MM.1S (cell line): ENCODE measurements at places on chromosomes 4 and X.

- no peak for DNase-seq
Measured at GRCh38 chrX:72031634-72032033, 100.1 kb downstream of the RTL5 start.

DNA sequence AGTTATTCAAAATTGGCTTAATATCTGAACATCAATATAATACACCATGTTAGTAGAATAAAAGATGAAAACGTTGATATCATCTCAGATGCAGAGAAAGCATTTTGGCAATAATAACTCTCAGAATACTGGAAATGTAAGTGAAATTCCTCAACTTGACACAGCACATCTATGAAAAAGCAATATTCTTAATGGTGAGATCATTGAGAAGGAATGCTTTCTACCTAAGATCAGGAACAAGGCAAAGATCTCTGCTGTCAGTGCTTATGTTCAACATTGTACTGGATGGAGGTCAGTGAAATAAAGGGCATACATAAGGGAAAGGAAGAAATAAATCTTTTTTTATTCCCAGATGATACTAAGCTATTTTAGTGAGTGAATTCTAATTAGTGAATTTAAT, 40.6 kb downstream of the MRPL1 start:
- no peak for DNase-seq

- peak; percentile 21 for DNase-seq
Measured at GRCh38 chr4:11566444-11567022, 137.8 kb upstream of the HS3ST1 start.

DNA sequence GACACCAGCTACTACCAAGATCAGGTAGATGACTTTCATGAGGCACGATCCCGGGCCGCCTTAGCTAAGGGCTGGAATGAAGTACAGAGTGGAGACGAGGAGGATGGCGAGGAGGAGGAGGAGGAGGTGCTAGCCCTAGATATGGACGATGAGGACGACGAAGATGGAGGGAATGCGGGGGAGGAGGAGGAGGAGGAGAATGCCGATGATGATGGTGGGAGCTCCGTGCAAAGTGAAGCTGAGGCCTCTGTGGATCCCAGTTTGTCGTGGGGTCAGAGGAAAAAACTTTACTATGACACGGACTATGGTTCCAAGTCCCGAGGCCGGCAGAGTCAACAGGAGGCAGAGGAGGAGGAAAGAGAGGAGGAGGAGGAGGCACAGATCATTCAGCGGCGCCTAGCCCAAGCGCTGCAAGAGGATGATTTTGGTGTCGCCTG, 481 bp downstream of the UTP3 start:
- no peak for DNase-seq

DNA sequence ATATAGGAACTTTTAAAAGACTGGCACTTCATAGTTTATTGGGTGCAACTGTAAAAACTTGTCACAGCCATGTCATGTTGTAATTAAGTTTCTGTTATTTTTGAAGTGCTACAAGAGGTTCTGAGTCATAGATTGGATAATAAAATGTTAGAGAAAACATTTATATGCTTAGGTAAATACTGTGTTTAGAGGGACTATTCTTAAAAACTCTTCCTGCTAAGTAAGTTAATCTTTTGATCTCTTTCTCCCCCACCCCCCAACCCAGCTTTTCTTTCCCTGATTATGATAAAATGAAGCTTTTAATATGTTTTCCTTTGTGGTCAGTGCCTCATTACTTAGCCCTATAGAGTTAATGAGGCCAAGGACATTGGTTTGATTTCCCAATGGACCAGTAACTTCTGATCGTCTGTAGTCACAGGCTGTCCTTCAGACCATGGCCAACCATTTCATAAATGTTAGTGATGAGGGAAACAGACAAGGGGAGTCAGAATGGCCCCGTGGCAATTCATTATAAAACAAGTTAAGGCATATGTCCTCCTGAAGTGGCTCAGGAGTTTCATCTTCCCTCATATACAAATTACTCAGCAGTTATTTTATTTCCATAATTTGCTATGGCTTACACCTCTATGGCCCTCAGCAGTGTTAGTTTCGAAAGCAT, 3.9 kb upstream of the PDLIM5 start:
- no peak for DNase-seq

- DNase-seq = peak; percentile 66
Measured at GRCh38 chr4:184845367-184846021, 19.7 kb upstream of the ACSL1 start.

- no peak for DNase-seq
Measured at GRCh38 chr4:26330946-26331345, 10.1 kb downstream of the RBPJ start.

GRCh38 chrX:49309401-49309981, 6.0 kb downstream of the GAGE10 start:
- DNase-seq = no peak

GRCh38 chr4:25223802-25224375, 9.9 kb upstream of the PI4K2B start:
- DNase-seq = no peak

- DNase-seq = no peak
Measured at GRCh38 chrX:151363316-151363715, 33.7 kb upstream of the VMA21 start.

GRCh38 chr4:53928825-53929224, 135.6 kb downstream of the CHIC2 start:
- no peak for DNase-seq

GRCh38 chr4:153426207-153426885, 39.8 kb upstream of the TMEM131L start:
- DNase-seq = no peak

DNA sequence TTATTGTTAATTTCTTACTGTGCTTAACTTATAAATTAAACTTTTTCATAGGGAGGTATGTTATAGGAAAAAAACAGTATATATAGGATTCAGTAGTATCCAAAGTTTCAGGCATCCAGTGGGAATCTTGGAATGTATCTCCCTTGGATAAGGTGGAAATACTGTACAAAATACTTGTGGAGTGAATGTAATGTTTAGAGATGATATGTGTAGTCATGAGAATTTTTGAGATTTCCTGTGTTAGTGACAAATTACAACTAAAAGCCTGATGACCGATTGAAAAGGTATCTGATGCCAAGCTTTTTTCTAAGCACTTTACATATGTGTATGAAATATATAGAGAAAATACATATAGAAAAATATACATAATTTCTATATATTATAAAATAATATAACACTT, 69.2 kb downstream of the STK32B start:
- DNase-seq = no peak

DNA sequence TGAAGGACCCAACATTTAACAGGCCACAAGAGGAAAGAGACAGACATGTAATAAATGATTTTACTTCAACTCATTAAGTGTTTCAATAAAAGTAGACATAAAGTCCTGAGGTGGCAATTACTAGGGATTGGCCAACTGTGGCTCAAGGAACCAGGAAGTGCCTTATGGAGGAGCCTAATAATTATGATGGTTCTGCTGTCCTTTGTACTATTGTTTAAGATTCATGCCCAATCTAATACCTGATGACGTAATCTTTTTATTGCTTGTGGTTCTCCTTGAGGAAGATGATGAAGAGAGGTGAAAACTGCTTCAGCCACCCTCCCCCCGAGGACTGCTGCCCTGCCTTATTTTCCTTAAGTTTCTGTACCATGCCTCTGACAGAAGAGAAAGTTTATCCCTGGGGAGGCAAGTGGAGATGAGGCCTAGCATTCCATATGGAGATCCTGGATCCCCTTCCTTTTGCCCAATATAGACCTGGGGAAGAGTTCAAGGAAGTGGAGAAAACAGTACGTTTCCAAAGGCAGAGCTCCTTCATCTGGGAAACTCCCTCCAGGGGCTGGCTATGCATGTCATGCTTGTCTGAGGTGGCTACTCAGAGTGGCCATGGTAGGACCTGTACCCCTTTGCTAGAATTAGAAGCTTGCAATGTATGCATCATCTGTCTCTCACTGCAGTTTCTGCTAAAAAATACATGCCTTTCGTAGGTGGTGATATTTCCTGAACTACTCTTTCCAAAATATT, 56.8 kb upstream of the FAT1 start:
- DNase-seq = no peak

- DNase-seq = no peak
Measured at GRCh38 chr4:4704267-4704666, 155.2 kb upstream of the MSX1 start.

DNA sequence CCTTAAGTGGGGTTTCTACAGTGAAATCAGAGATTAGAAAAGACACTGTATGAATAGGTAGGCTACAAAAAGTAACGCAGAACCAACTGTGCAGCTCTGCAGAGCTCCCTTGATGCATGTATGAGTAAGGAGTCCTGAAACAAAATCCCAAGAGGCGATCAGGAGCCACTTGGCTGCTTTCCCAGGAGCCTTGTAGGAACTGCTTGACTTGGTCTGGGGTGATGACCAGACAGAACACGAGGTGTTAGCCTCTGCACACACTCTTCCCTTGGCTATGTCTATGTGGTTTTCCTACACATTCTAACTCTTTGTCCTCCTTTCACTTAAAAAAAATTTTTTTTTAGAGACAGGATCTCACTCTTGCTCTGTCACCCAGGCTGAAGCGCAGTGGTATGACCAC, 22.8 kb upstream of the AP1S2 start:
- DNase-seq = no peak

DNA sequence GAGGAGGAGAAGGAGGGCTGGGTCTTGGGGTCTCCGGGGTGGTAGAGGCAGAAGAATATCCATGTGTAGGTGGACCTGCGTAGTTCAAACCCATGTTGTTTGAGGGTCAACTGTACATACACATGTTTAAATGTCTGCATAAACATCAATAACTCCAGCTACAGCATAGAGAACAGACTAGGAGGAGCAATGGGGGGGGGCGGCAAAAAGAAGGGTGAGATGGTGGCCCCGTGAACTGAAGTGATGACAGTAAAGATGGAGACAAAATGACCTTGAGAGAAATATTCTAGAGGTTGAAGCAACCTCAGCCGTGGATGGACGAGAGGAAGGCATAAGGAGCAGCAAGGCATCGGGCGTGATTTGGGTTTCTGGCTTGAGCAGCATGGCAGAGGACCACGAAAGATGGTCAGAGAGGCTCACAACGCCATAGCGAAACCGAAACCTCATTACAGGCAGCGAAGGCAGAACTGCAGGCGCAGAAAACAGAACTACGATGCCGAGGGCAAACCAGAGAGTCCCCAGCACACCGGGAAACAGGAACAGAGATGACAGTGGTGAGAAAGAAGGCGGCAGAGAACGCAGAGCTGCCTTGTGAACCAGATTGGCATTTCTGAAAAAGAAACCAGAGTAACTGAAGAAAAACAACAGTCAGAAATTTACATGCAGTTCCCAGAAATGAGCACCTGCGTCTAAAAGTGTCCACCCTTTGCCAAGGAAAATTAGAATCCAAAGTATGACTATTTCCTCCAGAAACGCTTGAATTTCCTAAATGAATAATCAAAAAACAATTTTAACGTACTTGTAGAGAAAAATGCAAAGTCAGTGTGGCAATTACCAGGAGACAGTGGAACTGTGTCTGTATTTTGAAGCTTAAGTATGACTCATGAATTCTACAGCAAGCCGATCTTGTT, 50.3 kb upstream of the ENPP6 start:
- peak; percentile 96 for DNase-seq

GRCh38 chr4:80431203-80431965, 95.9 kb downstream of the CFAP299 start:
- no peak for DNase-seq

DNA sequence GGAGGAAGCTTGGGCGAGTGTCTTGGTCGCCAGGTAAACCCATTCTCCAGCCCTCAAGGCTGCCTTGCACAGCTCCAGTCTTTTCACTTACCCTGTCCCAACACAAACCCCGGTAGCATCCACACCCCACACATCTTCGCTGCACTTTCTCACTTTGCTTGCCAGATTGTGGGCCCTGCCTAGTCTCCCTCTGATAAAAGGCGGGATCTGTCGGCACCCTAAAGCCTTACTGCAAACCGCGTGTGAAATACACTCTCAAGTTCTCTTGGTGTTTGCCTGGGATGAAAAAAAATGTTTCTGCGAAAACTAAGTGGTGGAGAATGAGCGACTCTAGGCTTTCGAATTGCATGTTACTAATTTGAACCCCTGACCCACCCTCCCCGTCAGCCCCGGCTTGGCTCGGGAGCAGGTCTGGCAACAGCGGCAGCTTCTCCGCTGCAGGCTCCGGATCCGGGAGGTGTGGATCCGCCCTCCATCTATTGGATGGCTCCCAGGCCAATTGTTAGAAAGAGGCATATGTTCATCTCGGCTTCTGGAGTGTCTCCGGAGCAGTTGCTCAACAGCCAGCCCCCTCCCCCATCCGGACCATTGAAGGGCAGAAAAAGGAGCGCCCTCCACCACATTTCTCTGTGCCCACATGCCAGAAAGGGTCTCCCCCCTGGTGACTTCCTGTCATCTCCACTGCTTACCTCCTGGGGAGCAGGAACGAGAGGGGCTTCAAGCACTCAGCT, 3.0 kb upstream of the CITED1 start:
- DNase-seq = peak; percentile 53

DNA sequence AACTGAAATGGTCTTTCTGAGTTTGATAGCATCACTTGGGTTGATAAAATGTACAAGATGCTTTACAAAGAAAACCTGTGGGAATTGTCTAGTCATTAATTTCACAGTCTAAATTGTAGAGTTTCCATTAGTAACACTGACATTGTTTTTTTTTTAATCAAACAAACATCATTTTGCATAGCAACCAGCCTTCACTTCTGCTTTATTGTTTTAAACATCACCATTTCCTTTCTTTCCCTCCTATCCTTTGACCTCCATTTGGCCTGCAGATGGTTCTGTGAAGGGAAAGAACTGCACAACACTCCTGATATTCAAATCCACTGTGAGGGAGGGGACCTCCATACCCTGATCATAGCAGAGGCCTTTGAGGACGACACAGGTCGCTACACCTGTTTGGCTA, 171.1 kb downstream of the PALLD start:
- no peak for DNase-seq

- DNase-seq = no peak
Measured at GRCh38 chr4:749698-750666, 44.4 kb downstream of the PCGF3 start.

DNA sequence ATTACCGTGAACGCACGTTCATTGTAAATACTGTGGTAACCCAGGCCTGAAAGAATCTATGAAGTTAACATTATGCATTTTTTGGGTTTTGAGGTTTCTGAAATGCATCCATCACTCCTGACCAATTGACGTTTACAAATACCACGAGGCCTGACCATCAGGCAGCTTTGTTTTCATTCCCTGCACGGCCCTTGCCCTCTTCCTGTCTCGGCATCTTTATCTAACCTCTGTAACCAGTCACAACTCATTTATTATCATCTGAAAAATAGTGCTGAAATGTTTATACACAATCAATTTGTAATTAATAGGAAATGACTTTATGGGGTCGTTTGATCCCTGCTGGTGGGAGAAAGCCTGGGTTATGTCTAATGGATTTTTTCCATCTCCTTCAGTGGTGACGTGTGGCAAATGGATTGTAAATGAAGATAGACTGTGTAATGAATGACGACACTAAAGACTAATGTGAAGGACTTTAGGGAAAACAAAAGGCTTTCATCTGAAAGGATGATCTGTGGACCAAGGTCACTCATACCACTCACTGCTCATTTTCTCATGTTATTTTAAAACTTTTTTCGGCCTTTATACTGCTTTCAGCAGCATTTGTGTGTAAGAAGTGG, 102.7 kb upstream of the SORBS2 start:
- no peak for DNase-seq

DNA sequence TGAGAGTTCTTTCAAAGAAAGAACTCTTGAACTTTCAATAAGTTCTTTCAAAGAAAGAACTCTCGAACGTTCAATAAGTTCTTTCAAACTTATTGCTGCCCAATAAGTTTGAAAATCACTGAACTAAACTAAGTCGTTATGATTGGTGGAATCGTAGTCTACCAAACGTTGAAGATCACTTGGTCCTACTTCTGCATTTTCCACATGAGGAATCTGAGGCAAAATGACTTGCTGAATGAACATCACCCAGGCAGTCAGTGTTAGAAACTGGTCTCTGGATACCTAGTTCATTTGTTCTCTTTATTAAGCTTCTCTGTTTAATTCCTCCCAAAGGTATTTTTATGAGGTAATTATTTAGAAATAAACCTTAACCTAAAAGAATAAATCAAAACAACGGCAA, 7.1 kb upstream of the CNOT6L start:
- no peak for DNase-seq
